ENCODE measurements at places on chromosomes 11 and 22. TPM values are rescaled to one million over a fixed set of nuclear protein-coding genes. Genes with fewer than 3 reads are reported as not detected.

GRCh38 chr11:5690736-5691135 lies 1.1 kb downstream of the TRIM22 start:
- DNase-seq: no peak

DNA sequence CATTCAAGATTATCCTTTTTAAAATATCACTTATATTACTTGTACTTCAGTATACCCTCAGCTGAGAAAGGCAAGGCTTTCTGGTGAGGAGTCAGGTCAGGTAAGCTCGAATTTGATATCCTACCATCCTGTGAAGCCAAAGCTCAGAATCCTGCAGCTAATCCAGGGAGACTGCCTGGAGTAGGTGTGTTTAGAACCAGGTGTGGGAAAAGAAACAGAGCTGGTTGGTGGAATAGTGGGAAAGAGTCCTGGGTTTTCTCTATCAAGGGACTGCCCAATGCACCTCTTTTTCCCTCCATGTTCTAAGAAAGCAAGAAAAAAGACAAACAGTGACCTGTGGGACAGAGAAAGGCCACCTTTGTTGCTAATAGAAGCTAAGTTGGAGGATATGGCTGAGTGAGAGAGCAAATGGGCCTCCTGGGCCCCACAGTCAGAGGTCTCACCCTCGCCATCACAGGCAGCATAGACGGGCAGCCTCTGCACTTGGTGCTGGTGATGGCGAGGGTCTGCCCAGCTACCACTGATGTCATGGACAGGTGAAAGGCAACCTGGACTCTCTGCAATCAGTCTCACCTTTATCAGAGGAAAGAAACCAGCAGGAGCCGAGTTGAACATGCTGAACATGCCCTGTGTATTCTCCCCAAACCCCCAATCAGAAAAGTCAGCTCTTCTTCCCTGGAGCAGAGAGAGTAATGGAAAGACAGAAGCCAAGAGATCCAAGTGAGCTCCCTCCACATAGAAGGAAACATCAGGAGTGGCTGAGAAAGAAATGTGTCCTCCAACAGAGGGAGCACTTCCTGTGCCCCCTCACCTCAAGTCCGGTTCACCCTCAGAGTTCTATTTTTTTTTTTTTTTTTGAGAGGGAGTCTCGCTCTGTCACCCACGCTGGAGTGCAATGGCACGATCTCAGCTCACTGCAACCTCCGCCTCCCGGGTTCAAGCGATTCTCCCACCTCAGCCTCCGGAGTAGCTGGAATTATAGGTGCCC lies 491.3 kb downstream of the BUD13 start:
- DNase-seq: no peak

DNA sequence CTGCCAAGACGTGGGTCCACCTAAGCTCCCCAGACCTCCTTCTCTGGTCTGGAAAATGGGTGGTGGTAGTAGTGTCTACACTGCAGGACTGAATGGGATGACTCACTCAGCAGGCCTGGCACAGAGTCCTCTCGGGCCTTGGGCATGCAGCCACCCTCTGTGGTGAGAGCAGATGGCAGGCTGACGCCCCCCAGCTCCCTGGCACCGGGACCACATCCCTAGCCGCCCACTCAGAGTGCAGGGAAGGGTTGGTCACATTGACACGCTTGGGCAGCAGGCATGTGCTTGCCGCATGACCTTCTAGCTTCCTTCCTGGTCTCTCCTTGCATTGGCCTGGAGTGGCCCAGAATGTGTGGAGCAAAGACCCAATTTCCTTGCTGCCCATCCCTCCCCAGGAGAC lies 30.7 kb upstream of the PRODH start:
- no peak for DNase-seq

- DNase-seq: no peak
Measured at GRCh38 chr11:7595016-7595866, 78.1 kb downstream of the CYB5R2 start.

DNA sequence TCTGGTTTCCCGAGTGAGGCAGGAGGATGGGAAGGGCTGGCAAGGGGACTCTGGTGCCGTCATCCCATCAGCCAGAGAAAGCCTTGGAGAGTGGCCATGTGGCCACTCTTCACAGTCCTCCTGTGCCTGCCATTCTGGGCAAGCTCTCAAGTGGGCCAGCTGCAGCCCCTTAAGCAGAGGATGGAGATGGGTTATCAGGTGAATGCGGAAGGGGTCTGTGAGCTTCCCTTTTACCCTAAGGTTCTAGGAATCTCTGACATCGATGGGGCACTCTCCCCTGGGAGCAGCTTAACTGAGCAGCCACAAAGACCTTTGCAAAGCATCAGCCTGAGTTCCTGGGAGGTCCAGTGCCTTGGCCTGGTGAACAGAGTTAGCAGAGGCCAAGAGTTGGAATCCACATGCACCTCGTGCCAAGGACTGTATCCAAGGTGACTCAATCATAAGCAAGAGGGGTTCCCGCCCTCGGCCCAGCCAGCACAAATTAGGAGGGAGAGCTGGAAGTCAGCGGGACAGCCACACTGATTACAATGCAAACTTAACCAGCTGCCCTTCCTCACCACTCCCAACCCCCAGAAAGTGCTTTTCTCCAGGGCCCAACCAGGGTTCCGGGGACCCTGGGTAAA lies 193.6 kb downstream of the BUD13 start:
- no peak for DNase-seq

- no peak for DNase-seq
Measured at GRCh38 chr11:128520206-128520887, 67.0 kb downstream of the ETS1 start.

GRCh38 chr11:73467505-73467904 lies 91.3 kb downstream of the RELT start:
- no peak for DNase-seq

- no peak for DNase-seq
Measured at GRCh38 chr22:23478175-23478574, 101.9 kb downstream of the IGLL1 start.

- no peak for DNase-seq
Measured at GRCh38 chr11:69800278-69800677, 18.9 kb downstream of the FGF3 start.

DNA sequence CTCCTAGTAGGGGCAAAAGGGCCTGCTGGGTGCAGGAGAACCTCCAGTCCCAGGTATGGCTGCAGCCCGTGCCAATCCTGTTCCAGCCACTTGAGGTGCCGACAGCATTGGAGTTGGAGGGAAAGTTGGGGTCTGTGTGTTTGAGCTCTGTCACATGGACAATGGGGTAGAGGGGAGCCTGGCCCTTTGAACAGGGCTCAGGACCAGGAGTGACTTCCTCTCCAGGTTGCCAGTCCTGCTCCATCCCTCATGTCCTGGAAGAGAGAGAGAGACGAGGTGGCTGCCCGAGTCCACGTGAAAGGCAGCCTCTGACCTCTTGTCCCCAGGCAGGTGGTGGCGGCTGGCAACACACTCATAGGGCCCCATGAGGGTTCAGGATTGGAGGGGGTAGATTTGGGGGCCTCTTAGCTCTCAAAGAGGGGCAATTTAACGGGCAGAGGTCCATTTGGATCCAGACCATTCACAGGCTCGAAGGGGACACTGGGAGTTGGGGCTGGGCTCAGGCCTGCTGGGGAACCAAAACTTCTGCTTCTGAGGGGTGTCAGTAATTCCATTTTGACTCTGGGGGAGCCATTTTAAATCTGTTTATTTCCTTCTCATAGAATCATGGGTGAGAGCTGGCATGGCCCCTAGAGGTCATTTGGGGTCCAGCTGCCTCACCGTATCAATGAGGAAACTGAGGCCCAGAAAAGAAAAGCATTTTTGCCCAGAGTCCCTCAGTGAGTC lies 4.1 kb downstream of the ADORA2A start:
- DNase-seq: no peak

GRCh38 chr22:20940904-20941385 lies 23.7 kb downstream of the CRKL start:
- no peak for DNase-seq

- no peak for DNase-seq
Measured at GRCh38 chr22:44765571-44766285, 13.4 kb downstream of the ARHGAP8 start.

- DNase-seq: no peak
Measured at GRCh38 chr11:61911128-61911700, 6.2 kb downstream of the RAB3IL1 start.

DNA sequence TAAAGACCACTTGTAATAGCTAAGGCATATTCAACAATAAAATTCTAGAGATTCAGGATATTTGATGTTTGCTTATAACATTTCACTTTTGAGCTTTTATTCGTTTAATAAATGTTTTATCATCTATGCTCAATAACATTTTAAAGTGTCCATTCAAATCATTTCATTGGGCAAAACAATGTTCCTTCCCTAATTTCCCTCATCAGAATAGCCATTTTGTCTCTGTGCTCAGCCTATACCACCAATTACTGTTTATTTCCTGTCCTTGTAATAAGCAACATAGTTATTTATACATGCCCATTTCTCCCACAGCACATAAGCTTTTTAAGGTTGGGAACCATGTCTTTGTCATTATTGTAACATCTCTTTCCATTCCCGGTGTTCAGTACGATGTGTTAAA lies 1.3 kb upstream of the SC5D start:
- no peak for DNase-seq

DNA sequence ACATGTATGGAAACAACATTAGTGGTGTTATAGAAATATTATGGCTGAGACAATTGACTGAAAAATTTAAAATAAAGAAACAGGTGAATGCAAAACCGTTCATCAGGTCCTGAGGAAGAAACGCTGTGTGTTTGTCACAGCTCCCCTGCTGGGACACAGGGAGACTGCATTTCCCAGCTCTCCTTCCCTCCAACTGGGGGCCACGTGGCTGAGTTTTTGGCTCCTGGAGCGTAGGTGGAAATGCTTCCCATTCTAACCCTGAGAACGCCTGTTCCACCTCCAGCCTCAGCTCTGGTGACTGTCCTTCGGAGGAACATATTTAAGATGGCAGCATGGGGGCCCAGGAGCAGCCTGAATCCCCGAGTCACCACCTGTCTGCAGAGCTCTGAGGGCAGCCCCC lies 398.6 kb downstream of the BRD1 start:
- no peak for DNase-seq

DNA sequence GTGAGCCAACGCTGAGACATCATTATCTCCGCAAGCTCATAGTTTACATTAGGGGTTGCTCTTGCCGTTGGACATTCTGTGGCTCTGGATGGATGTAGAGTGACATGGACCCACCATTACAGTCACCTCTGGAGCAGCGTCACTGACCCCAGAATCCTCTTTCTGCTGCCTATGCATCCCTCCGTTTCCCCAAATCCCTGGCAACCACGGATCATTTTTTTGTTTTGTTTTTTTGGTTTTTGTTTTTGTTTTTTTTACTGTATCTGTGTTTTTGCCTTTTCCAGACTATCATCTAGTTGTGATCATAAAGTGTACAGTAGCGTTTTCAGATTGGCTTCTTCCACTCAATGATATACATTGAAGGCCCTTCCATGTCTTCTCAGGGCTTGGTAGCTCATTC lies 4.0 kb downstream of the PARVB start:
- DNase-seq: no peak

DNA sequence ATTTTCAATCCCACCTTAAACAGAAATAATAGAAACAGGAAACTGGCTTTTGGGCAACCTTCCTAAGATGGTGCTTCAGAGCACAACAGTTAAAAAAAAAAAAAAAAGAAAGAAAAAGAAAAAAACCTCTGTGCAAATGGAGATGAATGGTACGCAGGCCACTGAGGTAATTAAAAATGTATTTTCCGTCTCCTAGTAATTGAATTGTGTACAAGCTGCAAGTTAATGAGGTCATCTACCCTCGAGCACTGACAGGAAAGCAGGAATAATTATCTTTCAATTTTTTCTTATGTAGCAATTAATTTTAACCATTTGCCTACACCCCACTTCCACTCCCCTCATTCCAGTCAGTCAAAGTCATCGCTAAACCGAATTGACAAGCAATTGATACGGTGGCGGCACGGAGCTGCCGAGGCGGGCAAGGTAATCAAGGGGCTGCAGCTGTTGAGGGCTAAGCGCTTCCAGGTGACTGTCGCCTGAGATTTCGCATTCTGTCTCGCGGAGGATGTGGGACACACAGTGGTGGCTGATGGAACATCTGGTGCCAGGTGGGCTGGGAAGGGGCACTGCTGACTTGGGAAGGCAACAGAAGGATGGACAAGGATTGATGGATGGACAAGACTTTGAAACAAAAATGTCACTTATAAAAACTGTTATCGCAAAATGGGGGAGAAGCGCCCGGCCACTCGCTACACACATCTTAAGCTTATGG lies 109.4 kb downstream of the RCN1 start:
- DNase-seq: no peak

DNA sequence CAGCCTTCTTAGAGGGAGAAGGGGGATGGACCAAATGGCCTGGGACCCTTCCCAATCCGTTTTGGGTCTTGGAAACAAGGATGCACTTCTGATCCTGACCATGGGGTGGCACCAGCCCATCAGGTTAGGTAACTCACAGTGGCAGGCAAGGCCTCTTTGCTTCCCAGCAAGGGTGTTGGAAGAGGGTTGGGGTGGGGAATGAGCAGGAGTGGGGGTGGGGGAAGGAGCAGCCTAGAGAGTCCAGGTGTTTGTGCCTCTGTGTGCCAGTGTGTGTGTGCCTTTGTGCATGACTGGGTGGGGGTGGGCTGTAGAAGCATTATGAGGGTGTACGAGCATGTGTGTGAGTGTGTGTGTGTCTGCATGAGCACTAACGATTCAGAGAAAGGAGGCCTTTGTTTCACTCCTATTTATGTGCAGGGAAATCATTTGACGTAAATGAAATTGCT lies 213.1 kb downstream of the INSC start:
- no peak for DNase-seq

- no peak for DNase-seq
Measured at GRCh38 chr11:47940904-47941649, 39.3 kb upstream of the PTPRJ start.

DNA sequence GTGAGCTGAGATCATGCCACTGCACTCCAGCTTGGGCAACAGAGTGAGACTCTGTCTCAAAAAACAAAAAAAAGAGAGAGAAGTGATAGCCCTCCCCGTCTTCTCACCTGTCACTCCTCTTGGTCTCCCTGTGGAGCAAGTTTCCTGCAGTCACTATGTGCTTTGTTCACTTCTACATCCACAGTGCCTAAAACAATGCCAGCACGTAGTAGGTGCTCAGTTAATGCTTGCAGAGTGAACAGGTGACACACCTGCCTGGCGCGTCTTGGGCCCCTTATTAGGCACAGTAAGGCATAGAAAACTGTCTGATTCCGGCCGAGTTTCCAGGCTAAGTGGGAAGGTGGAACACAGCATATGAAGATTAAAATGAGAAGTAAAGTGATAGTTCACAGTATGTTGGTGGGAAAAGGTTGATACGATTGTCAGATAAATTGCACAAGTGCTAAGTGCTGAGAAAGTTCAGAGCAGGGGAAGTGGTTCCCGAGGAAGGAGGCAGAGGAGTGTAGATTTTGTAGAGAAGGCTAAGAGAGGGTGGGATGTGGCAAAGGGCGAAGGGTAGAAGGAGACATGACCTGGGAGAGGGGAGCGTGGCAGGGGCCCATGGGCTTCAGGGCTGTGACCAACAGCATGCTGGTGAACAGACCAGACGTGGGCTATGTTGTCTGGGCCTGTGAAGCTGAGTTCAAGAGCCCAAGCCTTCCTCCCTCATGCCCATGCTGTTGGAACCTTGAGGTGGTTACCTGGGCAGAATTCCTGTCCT lies 41.9 kb downstream of the BCR start:
- no peak for DNase-seq

GRCh38 chr22:49866134-49866533 lies 12.5 kb downstream of the ZBED4 start:
- DNase-seq: no peak

GRCh38 chr11:73234471-73235181 lies 16.5 kb downstream of the P2RY2 start:
- no peak for DNase-seq

- DNase-seq: no peak
Measured at GRCh38 chr22:37426706-37427134, 559 bp downstream of the ELFN2 start.

CARNS1 gene
- 0.18 TPM for total RNA-seq

SCGB1A1 gene
- not detected for total RNA-seq

ACTN3 gene
- total RNA-seq: not detected

C11orf65 gene
- total RNA-seq: not detected

SPI1 gene
- total RNA-seq: not detected

All from glomerular endothelial cell (primary cell).